Right ventricle myocardium inferior (tissue), 1 donor: ENCODE measurements at places on chromosomes 12 and 14.

- no peak for DNase-seq
Measured at GRCh38 chr12:114916541-114916940, 232.6 kb upstream of the TBX3 start.

GRCh38 chr12:105888696-105889095 is 250.1 kb downstream of the NUAK1 start:
- DNase-seq: no peak

- DNase-seq: no peak
Measured at GRCh38 chr14:105944632-105945610, 418.5 kb downstream of the TMEM121 start.

DNA sequence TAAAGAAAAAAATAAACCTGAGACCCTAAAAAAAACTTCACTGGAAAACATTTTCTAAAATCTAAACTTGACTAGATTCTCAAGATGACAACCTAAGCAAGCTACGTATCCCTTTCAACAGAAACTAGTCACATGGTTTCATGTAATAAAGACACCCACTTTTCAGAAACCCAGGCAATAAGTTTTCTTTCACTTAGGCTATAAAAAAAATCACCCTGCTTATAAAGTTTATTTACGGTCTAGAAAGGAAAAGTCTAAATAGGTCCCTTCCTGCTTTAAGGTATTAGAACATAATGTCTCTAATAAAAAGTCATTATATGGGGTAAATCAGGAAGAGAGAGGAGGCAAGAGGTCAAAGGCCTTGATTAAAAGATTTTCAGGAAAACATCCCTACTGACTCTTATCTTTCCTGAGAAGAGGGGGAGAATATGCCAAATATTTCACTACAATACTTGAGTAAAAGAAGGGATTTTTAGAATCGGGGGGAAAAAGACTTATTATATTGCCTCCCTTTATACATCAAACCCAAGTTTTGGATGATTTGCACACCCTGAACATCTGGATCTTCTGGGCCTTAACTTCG is 9.5 kb downstream of the CLIP1 start:
- DNase-seq: no peak

DNA sequence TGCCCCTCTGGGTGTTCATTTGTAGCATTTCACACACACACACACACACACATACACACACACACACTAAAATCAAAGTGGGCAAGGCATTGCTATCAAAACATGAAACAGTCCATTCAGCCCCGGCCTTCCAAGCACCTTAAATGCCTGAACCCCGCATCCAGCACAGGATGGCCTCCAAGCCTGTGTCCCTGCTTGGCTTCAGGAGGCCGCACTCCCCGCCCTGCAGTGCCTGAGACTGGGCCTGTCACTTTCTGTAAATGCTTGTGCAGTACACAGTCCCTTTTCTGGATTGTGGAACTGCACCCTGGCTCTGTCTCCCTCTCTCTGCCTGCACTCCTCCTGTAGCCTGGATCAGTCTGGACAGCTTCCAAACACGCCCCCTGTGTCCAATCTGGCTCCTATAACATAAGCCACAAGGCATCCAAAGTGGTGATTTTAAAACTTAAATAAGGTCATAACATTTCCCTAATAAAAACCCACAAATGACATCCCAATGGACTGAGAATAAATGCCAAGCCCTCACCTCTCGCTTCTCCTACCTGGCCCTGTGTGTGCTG is 972.2 kb upstream of the TMEM132C start:
- no peak for DNase-seq

GRCh38 chr12:87513536-87514280 is 515.5 kb downstream of the C12orf50 start:
- DNase-seq: no peak

GRCh38 chr14:103319422-103319821 is 14.6 kb upstream of the EIF5 start:
- no peak for DNase-seq

- no peak for DNase-seq
Measured at GRCh38 chr14:81187832-81188522, 32.8 kb downstream of the GTF2A1 start.

- peak; percentile 77 for DNase-seq
Measured at GRCh38 chr12:120259418-120260202, 5.9 kb downstream of the PXN start.

GRCh38 chr12:103021538-103022218 is 64.2 kb downstream of the ASCL1 start:
- no peak for DNase-seq

DNA sequence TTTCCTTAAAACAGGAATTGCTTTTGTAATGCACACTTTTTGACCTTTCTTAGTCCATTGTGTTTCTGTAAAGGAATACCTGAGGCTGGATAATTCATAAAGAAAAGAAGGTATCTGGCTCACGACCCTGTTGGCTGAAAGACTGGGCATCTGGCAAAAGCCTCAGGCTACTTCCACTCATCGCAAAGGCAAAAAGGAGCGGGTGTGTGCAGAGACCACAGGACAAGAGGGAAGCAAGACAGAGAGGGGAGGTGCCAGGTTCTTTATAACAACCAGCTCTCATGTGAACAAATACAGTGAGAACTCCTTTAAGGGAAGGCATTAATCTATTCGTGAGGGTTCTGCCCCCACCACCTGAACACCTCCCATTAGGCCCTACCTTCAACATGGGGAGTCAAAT is 182.1 kb downstream of the C12orf50 start:
- no peak for DNase-seq

GRCh38 chr12:108667349-108667748 is 33.7 kb upstream of the SELPLG start:
- DNase-seq: peak; percentile 79
